ENCODE measurements at places on chromosomes 4 and X.

- H3K4me1 ChIP-seq = no peaks in the 10 kb centered on the region
- DNase-seq = no peak
- H3K4me3 ChIP-seq = no peak overlapping the region
- H3K27ac ChIP-seq = no peak overlapping the region
Measured at GRCh38 chr4:38365748-38366310, 298.2 kb upstream of the KLF3 start.

DNA sequence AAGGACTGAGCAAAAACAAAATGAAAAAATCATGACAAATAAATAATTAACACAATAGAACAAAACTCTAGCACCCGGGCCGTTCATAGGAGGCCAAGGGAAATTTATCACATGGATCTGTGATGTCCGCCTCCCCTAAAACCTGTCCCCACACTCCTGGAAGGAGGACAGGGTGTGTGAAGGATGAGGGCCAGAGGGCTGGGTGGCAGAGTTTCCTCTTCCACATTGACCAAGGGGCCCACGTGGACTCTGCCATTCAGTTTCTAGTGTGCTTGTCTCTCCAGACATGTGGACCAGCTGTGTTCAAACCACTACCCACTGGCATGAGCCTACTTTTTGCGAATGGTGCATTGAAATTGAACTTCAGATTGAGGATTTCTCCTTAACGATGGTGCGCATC is 6.3 kb downstream of the PRRG3 start:
- H3K36me3 ChIP-seq = no peaks in the 10 kb centered on the region
- H3K27me3 ChIP-seq = no peaks in the 10 kb centered on the region
- no peak overlapping the region for H3K4me3 ChIP-seq
- DNase-seq = no peak

DNA sequence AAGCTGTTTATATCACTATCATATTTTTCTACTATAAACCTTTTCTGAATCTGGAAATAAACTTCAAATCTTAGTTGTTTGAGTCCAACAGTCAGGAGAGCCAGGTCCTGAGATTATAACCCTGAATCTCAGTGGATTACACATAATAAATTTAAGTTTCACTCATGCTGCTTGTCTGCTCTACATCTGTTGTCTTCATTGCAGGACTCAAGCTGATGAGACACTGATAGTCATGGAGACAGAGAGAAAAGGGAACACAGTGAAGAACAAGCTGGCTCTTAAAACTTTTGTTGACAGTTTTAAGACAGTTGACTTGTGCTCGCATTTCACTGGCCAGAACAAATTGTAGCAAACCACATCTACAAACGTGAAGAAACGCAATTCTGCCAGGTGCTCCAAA is 327.0 kb upstream of the CTSO start:
- H3K4me1 ChIP-seq = no peaks in the 10 kb centered on the region
- no peaks in the 10 kb centered on the region for H3K36me3 ChIP-seq
- DNase-seq = no peak

DNA sequence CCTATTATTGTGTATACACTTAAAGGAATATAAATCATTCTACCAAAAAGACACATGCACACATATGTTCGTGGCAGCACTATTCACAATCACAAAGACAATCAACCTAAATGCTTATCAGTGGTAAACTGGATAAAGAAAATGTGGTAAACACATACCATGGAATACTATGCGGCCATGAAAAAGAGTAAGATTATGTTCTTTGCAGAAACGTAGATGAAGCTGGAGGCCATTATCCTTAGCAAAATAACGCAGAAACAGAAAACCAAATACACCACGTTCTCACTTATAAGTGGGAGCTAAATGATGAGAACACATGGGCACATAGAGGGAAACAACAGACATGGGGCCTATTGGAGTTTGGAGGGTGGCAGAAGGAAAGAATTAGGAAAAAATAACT is 593.2 kb downstream of the DMD start:
- H3K4me1 ChIP-seq = no peaks in the 10 kb centered on the region
- H3K36me3 ChIP-seq = no peaks in the 10 kb centered on the region
- no peak for DNase-seq
- no peaks in the 10 kb centered on the region for H3K27me3 ChIP-seq
- no peak overlapping the region for H3K27ac ChIP-seq
- H3K4me3 ChIP-seq = no peak overlapping the region

- peaks cover 16% of the 10 kb centered on the region for H3K36me3 ChIP-seq
- no peak overlapping the region for H3K4me3 ChIP-seq
- H3K27ac ChIP-seq = no peak overlapping the region
- H3K27me3 ChIP-seq = no peaks in the 10 kb centered on the region
- peaks cover 15% of the 10 kb centered on the region for H3K4me1 ChIP-seq
Measured at GRCh38 chr4:87118826-87119225, 101.6 kb downstream of the KLHL8 start.

GRCh38 chrX:144334577-144334976 is 450.7 kb downstream of the UBE2NL start:
- no peak overlapping the region for H3K4me3 ChIP-seq
- H3K36me3 ChIP-seq = no peaks in the 10 kb centered on the region
- no peak overlapping the region for H3K27ac ChIP-seq
- no peak for DNase-seq

DNA sequence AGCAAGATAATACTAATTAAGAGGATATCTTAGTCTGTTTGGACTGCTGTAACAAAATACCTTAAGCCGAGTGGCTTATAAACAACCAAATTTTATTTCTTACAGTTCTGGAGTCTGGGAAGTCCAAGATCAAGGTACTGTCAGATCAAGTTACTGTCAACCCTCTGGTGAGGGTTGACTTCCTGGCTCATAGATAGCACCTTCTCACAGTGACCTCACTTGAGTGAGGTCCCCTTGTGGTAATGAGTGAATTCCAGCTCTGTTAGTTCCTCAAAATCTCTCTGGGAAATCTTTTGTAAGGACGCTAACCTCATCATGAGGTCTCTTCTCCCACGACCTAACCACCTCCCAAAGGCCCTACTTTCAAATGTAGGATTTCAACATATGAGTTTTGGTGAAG is 36.9 kb upstream of the ADGRA3 start:
- no peak overlapping the region for H3K4me3 ChIP-seq
- H3K36me3 ChIP-seq = no peaks in the 10 kb centered on the region
- H3K4me1 ChIP-seq = no peaks in the 10 kb centered on the region
- no peak overlapping the region for H3K27ac ChIP-seq
- no peak for DNase-seq
- no peaks in the 10 kb centered on the region for H3K27me3 ChIP-seq

GRCh38 chrX:103783196-103783595 is 6.6 kb downstream of the PLP1 start:
- no peaks in the 10 kb centered on the region for H3K36me3 ChIP-seq
- DNase-seq = no peak
- no peak overlapping the region for H3K27ac ChIP-seq
- no peaks in the 10 kb centered on the region for H3K4me1 ChIP-seq

DNA sequence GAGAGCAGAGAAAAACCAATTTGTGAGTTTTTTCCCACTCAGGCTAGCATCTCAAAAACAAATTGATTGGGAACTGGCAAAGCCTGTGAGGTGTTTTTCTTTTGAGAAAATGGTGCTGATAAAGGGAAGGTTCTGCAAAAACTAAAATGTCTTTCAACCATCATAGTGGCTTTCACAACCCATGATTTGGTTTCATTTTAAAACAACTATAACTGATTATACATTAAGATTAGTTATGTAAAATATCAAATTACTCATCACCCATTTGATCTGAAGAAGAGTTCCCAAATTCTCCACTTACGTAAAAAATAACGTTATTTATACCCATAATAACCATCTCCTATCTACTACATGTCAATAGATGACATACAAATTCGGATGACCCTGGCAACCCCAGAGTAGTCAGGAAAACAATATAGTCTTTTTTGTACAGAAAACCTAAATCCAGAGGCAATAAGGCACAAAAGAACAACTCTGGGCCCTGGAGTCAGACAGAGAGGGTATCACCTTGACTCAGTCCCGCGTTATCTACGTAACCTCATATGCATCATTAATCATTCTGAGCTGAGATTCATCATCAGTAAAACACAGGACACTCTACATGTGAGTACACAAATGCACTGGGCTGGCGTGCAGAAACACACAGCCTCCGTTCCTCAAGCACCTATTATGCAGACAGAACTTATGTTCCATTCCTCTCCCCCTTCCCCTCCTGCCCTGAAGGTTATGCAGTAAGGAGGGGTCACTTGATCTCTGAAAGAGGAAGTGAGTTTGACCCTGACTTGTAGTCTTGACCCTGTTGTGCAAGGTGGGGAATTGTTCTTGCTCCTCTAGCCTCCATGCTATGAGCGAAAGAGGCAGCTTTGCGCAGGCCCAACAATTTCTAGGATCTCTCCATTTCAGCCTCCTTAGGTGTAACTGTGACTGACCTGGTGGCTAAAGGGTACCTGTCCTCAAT is 82.2 kb downstream of the SLC9A7 start:
- H3K27me3 ChIP-seq = no peaks in the 10 kb centered on the region
- no peak overlapping the region for H3K4me3 ChIP-seq
- no peak for DNase-seq
- H3K36me3 ChIP-seq = no peaks in the 10 kb centered on the region
- H3K4me1 ChIP-seq = no peaks in the 10 kb centered on the region
- no peak overlapping the region for H3K27ac ChIP-seq

GRCh38 chr4:54585321-54586000 is 72.3 kb upstream of the KIT start:
- no peaks in the 10 kb centered on the region for H3K36me3 ChIP-seq
- no peak overlapping the region for H3K27ac ChIP-seq
- no peaks in the 10 kb centered on the region for H3K27me3 ChIP-seq
- H3K4me3 ChIP-seq = no peak overlapping the region

Data from trophoblast cell (in vitro differentiated cells and primary cell).